Right renal cortex interstitium (tissue), 3 donors: ENCODE measurements at places on chromosomes 13 and 19.

DNA sequence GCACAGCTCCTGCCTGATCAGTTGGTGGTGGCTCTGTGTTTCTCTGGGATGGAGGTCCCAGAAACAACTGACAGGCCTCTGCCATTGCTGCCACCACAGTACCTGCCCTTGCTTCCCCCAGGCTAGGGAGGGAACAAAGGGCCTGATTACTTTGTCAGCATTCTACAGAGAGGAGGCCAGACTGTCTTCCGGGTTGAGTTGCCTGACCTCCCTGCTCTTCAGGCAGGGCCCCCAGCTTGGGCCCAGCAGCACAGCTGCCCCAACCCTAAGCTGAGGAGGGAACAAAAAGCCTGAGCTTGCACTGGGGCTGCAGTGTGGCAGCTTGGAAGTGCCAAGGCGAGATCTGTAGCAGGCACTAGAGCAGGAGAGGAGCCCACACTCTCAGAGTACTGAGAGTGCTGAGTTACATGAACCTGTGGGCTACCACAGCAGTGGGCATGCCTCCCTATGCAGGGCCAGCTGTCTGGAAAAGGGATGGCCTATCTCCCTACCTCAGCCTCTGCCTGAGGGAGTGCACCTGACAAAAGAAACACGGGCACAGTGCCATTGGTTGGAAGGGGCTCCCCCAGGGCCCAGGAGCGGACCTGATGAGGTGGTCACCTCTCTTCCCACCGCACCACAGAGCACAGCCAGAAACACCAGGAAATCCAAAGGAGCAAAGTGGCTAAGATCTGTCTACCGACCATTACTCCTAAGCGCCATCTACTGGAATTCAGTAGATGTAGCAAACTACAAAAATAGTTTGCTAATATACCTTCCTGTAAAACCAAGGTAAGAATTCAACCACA is 24.4 kb downstream of the SLC25A15 start:
- no peak for DNase-seq

DNA sequence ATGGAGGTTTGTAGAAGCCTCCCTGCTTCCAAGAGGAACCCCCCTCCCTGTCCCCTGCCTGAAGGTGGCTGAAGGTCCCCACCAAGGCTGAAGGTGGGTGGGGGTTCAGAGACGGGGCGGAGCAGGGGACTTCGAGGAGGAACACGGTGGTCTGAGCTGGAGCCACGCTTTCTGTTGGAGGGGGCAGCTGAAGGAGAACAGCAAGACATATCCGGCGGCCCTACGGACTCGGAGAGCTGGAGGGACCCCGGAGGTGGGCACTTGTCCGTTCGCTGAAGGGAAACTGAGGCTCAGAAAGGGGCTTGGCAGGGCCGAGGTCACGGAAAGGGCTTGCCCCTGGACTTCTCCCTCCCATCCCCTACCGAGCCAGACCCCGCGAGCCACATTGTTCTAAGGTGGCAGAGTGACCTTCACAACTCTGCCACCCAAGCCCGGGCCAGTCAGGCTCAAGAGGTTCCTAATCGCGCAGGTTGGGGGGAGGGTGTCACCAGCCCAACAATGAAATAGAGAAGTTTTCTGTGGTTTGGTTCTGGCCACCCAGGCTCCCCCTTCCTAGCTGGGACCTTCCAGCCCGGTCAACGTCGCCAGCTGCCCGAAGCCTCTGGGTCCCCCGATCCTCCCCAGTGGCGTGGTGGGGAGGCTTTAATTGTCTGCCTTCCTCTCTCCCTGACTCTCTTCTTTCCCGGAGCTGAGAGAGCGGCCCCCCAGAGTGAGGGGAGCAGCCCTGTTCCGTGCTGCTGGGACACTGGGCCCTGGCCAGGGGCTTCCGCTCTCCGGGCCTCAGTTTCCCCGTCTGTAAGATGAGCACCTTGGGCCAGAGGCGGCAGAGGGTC is 15.5 kb upstream of the KCNN1 start:
- DNase-seq: no peak

DNA sequence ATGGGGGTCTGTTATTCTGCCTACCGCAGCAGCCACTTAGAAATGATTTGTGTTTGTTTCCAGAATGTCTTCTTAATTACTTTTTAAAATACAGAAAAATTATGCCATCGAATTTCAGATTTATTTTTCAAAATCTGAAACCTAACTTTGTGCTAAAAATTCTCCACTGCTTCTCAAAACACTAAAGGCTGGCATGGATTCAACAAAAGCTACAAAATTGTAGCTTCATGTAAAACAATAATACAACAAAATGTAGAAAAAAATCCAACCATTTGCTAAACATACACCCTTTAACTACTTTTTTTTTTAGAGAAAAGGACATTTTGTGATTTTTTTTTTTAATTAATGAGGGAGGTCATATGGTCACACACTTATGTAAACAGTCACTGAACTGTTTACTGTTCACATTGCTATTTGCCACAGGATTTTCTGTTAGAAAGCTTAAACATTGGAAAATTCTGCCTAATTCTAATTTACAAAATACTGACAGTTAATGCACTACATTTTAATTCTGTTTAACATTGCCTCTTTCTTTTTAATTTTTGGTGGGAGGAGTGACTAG is 606.6 kb downstream of the DCT start:
- DNase-seq: no peak

DNA sequence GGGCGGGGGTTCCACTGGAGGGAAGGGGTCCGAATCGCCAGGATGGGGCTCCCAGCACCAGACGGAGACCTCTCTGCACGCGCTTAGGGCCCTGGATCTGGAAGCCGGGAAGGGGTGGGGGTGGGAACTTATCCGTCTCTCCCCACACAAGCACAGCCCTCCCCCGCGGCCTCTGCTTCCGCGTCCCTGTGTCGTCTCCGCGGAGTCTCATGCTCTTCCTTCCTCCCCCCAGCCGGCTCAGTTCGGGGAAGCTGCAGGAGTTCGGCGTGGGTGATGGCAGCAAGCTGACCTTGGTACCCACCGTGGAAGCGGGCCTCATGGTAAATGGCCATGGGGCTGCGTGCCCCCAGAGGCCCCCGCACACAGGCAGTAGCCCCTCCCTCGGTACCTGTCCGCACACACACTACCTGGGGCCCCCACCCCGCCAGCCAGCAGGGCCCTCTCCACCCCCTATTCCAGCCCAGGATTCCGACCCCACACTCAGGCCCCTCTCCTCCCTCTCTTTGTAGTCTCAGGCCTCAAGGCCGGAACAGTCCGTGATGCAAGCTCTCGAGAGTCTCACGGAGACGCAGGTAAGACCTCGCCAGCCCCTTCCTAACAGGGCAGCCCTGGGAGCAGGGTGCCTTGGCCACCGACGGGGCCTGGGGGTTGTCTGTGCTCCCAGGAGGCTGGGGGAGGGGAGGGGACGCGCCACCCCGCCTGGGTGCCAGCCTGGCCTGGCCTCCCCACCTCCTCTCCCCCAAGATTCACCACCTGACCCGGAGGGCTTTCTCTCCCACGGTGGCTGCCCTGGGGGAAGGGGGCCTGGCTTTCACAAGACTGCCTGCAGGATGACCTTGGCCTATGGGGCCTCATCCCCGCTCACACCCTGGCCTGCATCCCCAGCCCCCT is 3.2 kb downstream of the MIDN start:
- no peak for DNase-seq

DNA sequence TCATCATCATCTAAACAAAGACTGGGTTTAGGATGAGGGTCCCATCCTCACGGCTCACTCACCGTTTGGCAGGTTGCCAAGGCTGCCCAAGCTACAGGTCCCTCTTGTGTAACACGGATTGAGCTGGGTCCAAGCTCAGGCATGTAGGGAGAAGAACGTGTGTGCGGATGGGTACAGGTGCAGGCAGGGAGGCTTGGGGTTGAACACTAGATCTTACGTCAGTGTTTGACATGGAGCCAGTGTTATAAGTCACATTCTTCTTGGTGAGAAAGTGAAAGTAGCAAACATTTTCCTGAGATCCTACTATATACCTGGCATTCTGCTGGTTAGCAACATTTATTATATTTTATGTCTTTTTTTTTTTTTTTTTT is 136.8 kb upstream of the RNF113B start:
- no peak for DNase-seq

DNA sequence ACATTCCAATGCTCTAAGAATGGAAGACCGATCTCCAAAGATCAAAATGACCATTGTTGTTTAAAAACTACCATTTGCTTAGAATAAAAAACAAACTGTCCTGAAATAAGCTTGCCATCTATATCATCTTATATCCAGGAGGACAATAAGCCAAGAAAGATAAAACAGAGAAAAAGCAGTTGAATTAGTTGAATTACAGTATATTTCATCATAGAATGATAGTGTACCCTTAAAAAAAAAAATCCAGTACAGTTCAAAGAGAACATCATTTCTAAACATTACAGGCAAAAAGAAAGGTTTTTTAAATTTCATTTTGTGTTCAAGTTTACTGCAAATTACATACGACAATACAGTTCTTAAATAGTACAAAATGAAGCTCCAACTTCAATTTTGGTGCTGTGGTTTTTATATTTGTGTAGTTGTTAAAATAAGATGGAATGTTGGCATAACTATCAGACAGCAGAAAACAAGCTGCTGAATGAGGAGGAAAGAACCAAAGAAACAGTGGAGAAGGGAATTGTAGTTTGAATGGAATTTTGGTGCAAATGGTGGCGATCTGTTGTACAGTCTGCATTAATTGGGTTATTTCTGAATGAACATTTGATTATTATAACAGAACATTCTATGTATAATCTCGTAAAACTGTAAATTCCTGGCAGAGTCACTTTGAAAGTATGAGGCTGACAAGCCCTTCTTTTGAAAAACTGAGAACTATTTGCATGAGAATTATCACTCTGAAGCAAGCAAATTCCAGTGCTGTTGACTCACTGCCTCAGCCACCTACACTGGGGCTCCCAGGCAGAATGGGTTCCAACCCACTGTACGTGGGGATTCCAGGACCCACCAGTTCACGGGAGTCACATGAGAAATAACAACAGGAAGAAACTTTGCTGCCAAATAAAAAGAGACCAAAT is 37.7 kb downstream of the LHFPL6 start:
- no peak for DNase-seq
